ENCODE measurements at places on chromosomes 5 and 9. TPM values are rescaled to one million over a fixed set of nuclear protein-coding genes. Genes with fewer than 3 reads are reported as not detected.

DNA sequence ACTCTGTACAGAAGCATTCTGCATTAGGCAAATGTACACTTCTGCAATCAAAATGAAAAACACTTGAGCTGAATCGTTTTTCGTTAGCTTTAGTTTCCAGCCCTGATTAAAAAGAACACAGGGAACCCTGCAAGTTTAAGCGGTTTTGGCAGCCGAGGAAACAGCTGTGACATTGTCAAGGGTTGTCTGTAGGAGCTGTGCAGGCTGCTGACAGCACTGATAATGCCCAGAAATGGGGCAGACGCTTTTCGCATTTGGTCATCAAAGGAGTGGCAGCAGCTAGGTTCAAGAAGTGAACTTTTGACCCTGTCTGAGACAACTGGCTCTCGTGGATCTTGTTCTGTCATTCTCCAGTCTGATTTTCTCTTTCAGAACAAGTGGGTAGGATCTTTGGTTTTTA, 165.6 kb upstream of the CCDC152 start:
- no peaks in the 10 kb centered on the region for H3K27me3 ChIP-seq
- no peak overlapping the region for H3K4me3 ChIP-seq
- peak; percentile 77 for DNase-seq
- H3K4me1 ChIP-seq: peaks cover 58% of the 10 kb centered on the region
- H3K27ac ChIP-seq: peak overlapping the region; percentile 41

- H3K4me3 ChIP-seq: no peak overlapping the region
- no peaks in the 10 kb centered on the region for H3K27me3 ChIP-seq
- no peaks in the 10 kb centered on the region for H3K4me1 ChIP-seq
- no peak for DNase-seq
These were observed 13.3 kb downstream of the HSD17B4 start for GRCh38 chr5:119465640-119466039.

- peaks cover 58% of the 10 kb centered on the region for H3K36me3 ChIP-seq
- no peaks in the 10 kb centered on the region for H3K27me3 ChIP-seq
- peaks cover 30% of the 10 kb centered on the region for H3K4me1 ChIP-seq
- no peak overlapping the region for H3K27ac ChIP-seq
These were observed 60.0 kb downstream of the PSMB7 start for GRCh38 chr9:124355039-124355940.

DNA sequence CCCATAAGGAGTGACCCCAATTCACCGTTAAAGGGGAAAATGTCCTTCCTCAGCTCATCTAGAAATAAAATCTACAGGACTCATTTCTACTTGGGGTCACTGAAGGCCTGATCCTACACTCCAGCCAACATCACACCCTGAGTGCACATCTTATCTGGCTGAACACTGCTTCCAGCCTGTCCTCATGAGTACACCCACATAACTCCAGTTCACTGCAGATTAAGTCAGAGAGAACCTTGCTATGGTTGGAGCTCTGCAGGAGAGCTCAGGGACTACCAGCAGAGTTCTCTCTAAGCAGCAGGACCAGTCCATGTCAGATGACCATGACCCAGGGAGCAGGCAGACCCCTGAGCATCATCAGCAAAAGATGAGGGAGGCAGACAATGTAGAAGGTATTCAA, 126.9 kb upstream of the MAP3K1 start:
- DNase-seq: no peak
- no peaks in the 10 kb centered on the region for H3K27me3 ChIP-seq
- no peak overlapping the region for H3K4me3 ChIP-seq
- H3K27ac ChIP-seq: no peak overlapping the region
- no peaks in the 10 kb centered on the region for H3K4me1 ChIP-seq

GRCh38 chr5:59569158-59569557, 324.4 kb downstream of the PDE4D start:
- no peaks in the 10 kb centered on the region for H3K27me3 ChIP-seq
- DNase-seq: no peak

The PDCD1LG2 gene
- 0.98 TPM for total RNA-seq

The ANKRD34B gene
- total RNA-seq: not detected

DNA sequence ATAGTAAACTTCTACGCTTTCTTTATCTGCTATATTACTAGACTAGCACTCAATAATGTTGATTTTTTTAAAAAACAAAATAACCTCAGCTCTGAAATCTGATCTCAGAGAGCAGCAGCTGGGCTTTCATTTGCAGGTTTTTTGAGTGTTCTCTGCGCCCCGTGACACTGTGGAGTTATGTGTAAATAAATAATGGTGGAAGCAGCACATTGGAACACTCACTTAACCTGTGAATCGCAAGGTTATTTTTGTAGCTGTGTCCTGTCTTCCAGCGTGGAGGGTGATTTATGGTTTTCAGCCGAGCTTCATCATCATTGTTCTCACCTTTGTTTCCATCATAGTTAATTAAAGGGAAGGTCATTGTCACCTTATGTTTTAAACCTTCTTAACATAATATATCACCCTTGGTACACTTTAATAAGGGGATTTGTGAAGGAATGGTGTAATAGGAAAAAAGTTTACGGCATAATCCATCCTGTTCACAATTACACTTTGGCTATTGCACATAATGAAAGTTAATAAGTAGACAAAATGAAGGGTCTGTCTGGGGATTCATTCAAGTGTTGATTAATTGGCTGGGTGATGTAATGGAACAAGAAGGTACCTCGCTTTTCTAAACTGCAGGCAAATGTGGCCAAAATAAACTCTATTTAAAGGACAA, 493.3 kb upstream of the ADAMTS16 start:
- H3K36me3 ChIP-seq: no peaks in the 10 kb centered on the region
- no peaks in the 10 kb centered on the region for H3K4me1 ChIP-seq
- no peak for DNase-seq
- H3K27me3 ChIP-seq: no peaks in the 10 kb centered on the region
- H3K4me3 ChIP-seq: no peak overlapping the region

DNA sequence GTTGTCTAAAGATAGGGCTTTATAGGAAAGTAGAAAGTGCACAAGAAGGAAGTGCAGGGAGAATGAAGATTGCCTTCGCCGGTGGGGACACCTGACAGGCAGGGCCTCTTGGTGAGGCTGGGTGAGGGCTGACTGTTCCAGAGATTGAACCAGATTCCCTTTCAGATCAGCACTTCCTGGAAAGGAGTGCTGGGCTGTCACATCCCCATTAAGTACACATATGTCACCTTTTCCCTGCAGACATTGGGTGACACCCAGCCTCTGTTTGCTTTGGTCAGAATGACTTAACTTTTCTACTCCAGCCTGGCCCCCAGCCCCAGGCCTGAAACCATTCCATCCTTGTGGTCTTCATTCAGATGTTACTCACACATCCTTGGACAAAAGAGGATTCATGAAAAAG, 7.4 kb upstream of the SHROOM1 start:
- H3K36me3 ChIP-seq: no peaks in the 10 kb centered on the region
- no peak for DNase-seq
- no peak overlapping the region for H3K4me3 ChIP-seq
- H3K4me1 ChIP-seq: no peaks in the 10 kb centered on the region
- no peak overlapping the region for H3K27ac ChIP-seq

The CCL27 gene
- total RNA-seq: 0.40 TPM

- no peak overlapping the region for H3K27ac ChIP-seq
- no peak overlapping the region for H3K4me3 ChIP-seq
- peaks cover 19% of the 10 kb centered on the region for H3K4me1 ChIP-seq
- no peak for DNase-seq
- H3K36me3 ChIP-seq: no peaks in the 10 kb centered on the region
These were observed 3.2 kb downstream of the SH3RF2 start for GRCh38 chr5:145939540-145940065.

GRCh38 chr9:118522093-118523028, 818.2 kb downstream of the TLR4 start:
- peak; percentile 20 for DNase-seq
- no peak overlapping the region for H3K27ac ChIP-seq
- H3K4me1 ChIP-seq: no peaks in the 10 kb centered on the region
- no peaks in the 10 kb centered on the region for H3K27me3 ChIP-seq
- H3K4me3 ChIP-seq: no peak overlapping the region
- H3K36me3 ChIP-seq: no peaks in the 10 kb centered on the region

DNA sequence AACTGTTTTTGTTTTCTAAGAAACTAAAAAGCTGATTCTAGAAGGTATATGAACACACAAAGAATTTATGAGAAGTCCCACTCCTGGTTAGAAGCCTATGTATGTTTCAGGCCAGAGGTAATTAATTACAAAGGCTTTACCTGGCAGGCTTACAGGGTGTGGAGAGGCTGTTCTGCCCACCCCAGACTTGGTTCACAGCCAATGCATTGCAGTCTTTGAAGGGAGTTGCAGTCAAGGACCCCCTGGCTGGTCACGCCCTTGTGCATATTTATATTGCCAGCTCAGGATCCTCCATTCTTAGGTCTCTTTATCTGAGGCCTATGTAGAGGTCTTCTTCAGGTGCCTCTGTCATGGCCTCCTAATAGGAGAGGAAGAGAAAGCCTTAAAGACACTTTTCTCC, 13.6 kb upstream of the PRSS3 start:
- no peak for DNase-seq
- no peaks in the 10 kb centered on the region for H3K27me3 ChIP-seq
- H3K27ac ChIP-seq: no peak overlapping the region

The NEK6 gene
- total RNA-seq: 6.8 TPM

The SCGB3A2 gene
- not detected for total RNA-seq

DNA sequence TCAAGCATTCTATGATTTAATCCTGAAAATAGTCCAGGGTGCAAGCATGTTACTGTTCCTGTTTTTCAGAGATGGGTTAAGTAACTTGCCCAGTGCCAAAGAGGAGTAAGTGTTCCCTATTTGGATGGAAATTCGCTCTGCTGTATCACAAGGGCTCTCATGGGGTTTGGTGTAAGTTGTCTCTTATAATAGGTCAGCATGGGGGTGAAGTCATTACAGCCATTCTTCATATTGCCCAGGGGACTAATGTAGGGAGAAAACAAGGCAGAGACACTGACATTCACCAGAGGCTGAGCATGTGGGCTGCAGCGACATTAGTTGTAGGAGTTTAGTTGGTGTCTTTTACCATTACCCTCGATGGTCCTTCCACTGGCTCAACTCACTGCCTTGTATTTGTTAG, 142.1 kb upstream of the GLRA1 start:
- H3K36me3 ChIP-seq: no peaks in the 10 kb centered on the region
- no peaks in the 10 kb centered on the region for H3K4me1 ChIP-seq
- H3K27ac ChIP-seq: no peak overlapping the region
- no peaks in the 10 kb centered on the region for H3K27me3 ChIP-seq
- no peak for DNase-seq
- no peak overlapping the region for H3K4me3 ChIP-seq

DNA sequence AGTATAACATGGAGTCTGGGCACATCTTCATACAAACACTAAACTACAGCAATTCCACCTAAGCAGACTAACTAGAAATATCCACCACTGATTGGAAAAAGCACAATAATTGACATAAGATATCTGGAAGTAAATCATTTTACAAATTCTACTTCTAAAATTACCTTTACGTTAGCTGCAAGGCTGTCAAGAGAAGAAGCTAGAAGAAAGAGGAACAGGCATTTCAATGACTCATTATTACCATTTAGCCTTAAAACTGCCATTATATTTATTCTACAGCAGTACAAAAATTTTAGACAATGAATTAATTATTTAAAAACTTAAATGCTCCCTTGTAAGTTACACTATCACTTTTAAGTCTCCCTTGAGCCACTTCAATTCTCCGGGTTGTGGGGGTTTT, 43.4 kb upstream of the PLPP6 start:
- no peaks in the 10 kb centered on the region for H3K27me3 ChIP-seq
- no peaks in the 10 kb centered on the region for H3K4me1 ChIP-seq
- no peaks in the 10 kb centered on the region for H3K36me3 ChIP-seq
- H3K4me3 ChIP-seq: no peak overlapping the region
- DNase-seq: no peak

The SPATA31D4 gene
- total RNA-seq: not detected

DNA sequence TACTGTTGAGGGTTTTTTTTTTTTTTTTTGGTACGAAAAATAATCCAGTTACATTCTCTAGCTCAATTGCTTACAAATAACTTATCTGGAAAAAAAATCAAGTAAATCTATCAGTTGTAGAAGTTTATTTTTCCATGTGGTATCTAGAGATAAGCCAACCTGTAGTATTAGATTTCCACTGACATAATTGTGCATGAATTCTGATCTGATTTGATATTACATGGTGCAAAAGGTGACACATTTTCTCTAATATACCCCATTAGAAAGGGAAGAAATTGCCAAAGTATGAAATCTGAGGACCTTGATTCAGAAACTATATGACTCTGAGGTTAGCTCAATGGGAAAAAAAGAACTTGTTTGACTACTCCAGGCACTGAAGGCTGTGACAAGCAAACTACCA, 141.5 kb downstream of the SLF1 start:
- no peaks in the 10 kb centered on the region for H3K36me3 ChIP-seq
- no peak overlapping the region for H3K4me3 ChIP-seq
- H3K4me1 ChIP-seq: no peaks in the 10 kb centered on the region
- no peak overlapping the region for H3K27ac ChIP-seq
- H3K27me3 ChIP-seq: no peaks in the 10 kb centered on the region

DNA sequence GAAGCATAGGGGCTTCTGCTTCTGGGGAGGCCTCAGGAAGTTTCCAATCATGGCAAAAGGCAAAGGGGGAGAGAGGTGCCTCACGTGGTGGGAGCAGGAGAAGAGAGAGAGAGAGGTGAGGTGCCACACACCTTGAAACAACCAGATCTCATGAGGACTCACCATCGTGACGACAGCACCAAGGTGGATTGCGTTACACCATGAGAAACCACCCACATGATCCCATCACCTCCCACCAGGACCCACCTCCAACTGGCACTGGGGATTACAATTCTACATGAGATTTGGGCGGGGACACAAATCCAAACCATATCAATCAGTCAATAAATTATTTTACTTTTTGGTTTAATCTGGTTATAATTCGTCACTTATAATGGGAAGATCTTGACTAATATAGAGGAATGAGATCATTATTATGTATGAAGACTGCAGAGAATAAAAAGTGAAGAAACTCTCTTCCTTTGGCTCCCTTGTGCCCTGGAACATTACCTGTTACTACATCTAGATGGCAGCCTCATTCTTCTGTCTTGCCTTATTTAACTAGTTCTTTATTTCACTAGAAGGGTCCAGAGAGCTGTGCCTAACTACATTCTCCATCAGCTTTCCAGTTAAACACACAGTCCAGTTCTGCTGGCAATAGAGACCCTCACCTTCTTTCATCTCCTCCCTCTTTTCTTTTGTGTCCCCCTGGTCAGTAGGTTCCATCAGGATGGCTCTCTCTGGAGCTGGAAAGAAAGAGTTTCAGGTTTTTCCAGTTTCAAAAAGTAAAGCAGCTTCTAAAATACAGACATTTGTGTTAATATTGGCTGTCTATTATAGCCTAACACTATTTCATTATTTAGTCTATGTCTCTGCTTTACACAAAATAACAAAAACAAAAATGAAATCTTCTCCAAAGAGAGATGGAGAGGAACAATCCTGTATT, 21.7 kb upstream of the SPINK7 start:
- H3K4me1 ChIP-seq: no peaks in the 10 kb centered on the region
- DNase-seq: no peak
- no peaks in the 10 kb centered on the region for H3K27me3 ChIP-seq
- H3K27ac ChIP-seq: no peak overlapping the region

The ARL10 gene
- total RNA-seq: 7.6 TPM

The CCDC187 gene
- total RNA-seq: 0.04 TPM

DNA sequence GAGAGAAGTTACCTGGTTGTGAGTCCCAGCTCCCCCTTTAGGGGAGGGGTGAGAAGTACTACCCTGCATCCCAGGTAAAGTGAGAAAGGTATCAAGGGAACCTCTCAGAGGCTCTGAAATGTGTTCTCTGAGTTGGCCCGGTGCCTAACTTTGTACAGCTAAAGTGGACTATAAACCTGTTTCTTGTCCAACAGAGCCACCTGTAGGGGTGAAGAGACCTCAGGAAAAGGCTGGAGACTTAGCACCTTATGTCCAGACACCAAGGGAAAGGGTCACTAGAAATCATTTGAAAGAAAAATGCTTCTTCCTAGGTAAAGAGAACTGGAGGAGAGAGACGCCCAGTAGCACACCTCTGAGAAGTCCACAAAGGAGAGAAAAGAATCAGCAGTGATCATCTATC, 108.3 kb upstream of the KIF2A start:
- no peak for DNase-seq
- H3K4me1 ChIP-seq: no peaks in the 10 kb centered on the region
- H3K36me3 ChIP-seq: no peaks in the 10 kb centered on the region
- H3K4me3 ChIP-seq: no peak overlapping the region

The POC5 gene
- 5.3 TPM for total RNA-seq

The LHX6 gene
- 4.7 TPM for total RNA-seq

Data from heart left ventricle (tissue), 16 donors.